ENCODE measurements at places on chromosomes 16 and 17.

DNA sequence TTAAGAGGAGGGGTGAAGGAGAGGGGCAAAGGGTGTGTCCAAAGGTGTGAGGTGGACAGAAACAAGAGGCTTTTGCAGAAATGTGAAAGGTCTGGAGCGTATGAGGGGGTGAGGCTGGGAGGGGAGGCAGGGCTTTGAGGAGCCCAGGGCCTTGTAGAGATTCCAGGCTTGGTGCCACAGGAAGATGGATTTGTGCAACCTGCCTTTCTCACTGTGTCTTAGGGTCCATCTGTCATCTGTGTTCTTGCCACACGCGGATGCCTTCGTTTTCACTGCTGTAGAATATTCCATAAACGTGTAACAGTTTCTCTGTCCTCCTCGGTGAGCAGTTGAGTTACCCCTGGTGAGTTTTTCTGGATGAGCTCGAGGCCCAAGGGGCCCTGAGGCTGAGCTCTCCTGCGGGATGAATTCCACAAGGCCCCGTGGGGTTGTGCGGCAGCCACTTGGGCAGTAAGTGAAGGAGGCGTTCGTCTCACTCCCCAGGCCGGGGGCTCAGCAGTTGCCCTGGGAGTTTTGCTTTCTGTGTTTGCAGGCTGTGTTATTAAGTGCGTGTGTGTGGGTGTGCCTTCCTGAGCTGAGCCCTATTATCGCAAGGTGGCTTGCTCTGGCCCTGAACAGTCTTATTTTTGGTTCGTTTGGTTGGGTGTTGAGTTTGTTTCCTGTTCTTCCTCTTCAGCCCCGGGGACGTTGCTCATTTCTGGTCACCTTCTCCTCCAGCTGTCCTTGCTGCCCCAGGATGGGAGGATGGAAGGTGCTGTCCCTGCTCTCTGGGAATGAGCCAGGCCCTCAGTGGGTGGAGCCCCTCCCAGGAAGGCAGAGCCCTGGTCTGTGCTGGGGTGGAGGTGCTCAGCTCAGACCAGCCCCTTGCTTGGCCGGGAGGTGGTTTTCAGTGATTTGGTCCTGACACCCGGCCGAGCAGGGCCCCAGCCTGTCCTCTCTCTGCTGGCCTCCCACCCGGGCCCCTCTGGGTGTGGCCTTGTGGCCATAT, 28.4 kb downstream of the BAIAP2 start:
- DNase-seq, result no peak

DNA sequence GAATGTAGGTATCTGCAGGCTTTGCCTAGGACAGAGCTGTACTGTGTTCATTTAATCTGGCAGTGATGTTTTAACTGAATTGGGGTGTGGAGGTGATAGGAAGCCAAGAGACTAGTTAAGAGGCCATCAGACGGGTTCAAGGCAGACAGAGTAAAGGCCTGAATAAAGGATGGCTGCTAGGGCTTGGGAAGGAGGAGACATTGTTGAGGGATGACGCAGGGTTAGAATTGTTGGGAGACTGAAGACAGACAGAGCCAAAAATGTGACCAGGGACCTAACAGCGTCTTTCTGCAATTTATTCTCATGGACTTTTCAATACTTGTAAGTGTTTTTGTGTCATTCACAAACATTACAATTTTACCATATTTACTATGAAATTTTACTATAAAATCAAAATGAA, 48.6 kb upstream of the MYH10 start:
- no peak for DNase-seq

- DNase-seq, result no peak
Observed at GRCh38 chr17:39675390-39676082, 7.3 kb downstream of the PNMT start.

DNA sequence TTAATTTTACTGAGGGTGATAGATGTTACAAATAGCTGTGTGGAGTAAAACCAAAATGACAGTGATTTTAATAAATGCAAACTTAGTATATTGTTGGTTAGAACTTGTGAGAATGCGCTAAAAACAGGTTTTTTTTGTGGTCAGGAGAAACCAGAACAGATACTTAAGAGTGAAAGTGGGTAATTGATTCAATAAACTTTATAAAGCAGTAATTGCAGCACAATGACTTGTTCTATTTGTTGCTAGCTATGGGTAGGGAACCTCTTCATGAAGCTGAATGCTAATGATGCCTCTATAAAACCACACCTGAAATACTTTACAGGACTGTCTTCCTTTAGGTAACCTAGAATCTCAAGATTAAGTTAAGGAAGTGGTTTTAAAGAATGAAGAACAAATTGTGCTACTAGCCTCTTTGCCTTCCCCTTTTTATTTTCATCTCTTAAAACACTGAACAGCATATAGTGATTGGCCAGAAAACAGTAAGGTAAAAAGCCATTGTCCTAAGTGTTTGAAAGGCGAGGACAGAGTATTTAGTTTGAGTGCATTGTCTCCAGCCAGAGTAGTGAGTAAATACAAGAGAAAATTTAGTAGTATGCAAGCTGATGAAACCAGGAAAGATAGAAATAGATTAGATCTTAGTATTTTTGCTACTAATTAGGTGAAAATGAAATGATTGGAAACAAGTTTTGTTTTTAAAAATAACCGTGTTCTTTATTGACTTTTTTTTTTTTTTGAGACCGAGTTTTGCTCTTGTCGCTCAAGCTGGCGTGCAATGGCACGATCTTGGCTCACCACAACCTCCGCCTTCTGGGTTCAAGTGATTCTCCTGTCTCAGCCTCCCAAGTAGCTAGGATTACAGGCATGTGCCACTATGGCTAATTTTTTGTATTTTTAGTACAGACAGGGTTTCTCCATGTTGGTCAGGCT, 6.0 kb downstream of the GGNBP2 start:
- no peak for DNase-seq

DNA sequence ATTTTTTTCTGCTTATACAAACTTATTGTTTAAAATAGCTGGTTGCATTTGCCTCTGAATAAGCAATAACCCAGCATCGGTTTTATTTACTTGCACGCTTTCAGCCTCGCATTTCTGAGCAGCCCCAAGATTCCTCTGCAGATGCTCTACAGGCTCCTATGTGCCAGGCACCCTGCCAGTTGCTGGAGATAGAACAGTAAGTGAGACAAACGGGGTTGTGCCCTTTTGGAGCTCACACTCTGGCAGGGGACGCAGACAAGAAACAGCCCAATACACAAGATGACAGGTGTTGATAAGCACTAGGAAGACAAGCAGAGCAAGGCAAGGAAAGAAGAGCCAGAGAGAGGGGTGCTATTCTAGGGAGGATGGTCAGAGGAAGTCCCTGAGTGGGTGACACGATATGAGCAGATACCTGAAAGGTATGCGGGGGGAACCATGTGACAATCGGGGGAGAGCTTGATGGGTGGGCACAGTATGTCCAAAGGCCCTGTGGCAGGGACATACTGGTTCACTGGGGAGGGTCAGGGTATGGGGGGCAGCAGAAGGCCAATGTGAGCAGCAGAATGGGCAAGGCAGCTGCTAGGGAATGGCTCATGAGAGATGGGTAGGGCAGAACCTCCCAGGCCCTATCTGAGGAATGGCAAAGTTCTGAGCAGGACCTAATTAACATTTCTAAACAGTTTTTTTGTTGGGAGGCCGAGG, 18.7 kb upstream of the ADORA2B start:
- no peak for DNase-seq

DNA sequence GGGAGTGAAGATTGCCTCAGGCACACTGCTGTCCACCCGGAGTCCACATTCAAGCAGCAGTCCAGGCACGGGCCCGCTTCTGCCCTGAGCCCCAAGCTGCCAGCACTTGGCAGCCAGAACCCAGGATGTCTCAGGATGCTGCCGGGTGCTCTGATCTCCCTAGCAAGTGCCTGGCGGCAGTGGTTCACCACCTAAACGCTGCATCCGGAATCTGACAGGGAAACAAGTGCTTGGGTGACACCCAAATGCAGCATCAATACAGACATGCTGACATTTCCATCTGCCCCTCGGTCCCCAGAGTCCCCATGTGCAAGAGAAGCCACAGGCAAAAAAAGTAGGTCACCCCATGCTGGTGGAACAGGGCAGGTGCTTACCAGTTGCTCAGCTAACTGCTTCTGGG, 197.1 kb upstream of the RPL38 start:
- no peak for DNase-seq

- DNase-seq, result no peak
Observed at GRCh38 chr17:50188921-50189549, 12.4 kb downstream of the COL1A1 start.

GRCh38 chr17:17380145-17380925, 77.2 kb downstream of the NT5M start:
- no peak for DNase-seq

GRCh38 chr17:79039886-79040285, 15.9 kb downstream of the C1QTNF1 start:
- no peak for DNase-seq

- DNase-seq, result no peak
Observed at GRCh38 chr17:19418251-19418992, 7.4 kb downstream of the RNF112 start.

GRCh38 chr16:72664056-72664508, 383.8 kb downstream of the ZFHX3 start:
- DNase-seq, result no peak

DNA sequence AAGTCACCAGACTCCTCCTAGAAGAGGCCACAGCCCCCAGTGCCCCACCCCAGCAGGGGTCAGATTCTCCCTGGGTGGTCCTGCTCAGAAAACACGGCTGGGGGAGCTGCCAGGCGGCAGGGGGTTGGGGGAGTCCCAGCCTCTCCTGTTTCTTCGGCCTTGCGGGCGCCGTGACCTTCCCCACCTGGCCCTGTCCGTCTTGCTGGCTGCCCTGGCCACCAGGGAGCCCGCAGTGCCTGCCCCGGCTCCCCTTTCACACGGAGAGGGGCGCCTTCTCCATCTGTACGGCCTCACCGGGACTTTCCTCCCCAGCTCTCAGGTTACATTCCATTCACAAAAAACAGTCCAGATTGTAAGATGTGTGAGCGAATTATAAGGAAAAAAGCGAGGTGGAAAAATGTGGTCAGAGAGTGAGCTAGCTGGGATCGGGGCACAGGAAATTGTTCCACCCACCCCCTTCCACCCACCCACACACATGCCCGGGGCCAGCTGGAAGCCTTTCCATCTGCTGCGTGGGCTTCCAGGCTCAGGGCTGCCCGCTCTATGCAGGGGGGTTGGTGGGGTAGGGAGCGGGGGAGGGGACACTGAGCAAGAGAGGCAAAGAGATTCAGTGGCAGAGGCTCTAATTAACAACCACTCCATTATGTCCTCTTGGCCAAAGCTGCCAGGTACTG, 14.6 kb upstream of the CIBAR2 start:
- peak; percentile 88 for DNase-seq

GRCh38 chr16:62135911-62136310, 99.7 kb upstream of the CDH8 start:
- DNase-seq, result no peak

DNA sequence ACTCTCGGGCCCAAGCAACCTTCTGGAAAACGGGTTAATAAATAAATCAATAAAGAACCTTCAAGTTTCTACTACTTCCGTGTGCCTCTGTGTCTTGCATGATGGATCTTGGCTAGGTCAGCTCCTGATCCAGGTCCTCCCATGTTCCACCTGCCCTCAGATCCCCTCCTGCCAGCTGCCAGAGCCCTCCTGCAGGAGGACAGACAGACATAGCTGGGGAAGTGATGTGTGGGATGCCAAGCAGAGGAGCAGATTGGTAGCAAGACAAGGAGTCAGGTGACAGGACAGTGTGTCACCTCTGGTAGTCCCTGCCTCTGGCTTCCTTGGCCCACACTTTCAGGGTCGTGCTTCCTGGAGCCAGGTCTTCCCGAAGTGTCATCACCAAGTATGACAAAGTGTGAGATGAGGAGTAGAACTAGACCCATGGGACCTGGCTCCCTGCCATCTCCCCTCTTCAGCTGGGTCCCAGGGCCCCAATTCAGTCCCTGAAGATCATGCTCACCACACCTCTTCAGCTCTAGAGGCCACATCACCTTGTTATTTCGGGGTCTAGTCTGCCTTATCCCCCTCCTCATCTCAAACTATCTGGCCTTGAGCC, 1.0 kb upstream of the EPN3 start:
- DNase-seq, result no peak

DNA sequence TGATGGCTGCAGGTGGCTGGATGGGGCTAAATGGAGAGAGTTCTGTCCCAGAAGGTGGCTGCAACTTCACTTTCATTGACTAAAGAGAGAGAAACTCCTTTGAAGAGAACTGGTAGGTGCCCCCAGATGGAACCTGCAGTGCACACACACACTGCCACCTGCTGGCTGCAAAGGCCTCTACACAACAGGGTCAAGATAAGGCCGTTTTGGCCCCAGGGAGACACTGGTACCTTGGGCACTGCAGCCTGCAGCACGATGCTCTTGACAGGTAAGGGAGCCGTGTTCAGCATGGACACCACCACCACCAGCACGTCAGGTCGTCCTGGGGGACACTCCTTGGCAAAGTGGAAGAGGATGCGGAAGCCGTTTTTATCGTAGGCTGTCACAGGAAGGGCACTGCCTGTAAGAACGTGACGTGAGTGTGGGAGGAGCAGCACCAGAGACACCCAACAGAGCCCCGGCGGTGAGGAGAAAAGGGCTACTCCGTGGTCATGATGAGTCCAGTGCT, 22.7 kb downstream of the GGA3 start:
- DNase-seq, result peak; percentile 3

DNA sequence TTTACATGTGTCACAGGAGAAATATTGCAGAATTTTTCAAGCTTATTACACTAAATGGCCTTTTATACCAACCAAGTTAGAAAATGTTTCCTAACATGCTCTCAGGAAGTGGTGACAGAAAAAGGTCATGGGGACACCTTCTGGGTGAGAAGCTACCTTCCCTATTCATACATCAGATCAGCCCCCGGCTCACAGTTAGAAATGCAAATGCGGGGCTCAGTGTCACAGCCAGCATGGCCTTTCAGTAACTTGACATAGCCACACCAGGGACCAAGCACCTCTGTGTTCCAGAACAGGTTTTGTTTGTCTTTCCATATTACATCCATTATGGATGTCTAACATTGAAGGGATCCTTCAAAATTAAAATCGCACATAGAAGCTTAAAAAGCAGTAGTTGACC, 59.5 kb downstream of the CHD9NB start:
- DNase-seq, result no peak

- no peak for DNase-seq
Observed at GRCh38 chr16:47493381-47494337, 32.5 kb downstream of the PHKB start.

DNA sequence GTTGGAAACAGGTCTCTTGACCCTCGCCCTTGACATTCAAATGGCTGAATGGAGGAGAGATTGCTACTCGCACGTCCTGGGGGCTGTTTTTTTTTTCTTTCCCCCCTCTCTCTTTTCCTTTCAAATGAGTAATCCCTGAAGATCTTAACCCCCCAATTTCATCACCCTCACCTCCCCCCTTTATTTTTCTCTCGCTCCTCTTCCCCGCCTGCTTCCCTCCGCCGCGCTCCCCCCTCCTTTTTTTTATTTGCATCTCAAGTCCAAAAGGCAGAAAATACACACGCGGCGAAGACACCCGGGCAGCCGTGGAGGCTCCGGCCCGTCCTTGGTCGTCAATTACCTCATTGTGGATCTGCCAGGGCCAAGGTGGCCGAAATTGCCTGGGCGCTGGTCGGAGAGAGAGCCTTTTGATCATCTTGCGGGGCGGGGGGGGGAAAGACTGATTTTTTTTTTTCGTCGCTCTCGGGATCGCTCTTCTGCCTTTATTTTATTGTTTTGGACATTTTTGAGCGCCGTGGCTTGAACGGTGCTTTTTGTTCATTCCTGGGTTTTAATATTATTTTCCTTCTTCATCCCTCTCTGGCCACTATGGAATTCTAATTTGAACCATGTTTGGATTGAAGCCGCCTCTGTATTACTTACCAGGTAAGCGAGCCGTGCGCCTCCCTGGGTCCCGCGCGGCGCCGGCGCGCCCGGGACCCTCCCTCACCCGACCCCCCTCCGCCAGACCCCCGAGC, 57.2 kb upstream of the GSE1 start:
- DNase-seq, result no peak
